ENCODE measurements at places on chromosomes 1 and 21.

- no peak for DNase-seq
Observed at GRCh38 chr1:46003315-46003714, 129.1 kb downstream of the PIK3R3 start.

- no peak for DNase-seq
Observed at GRCh38 chr1:48250572-48250971, 28.1 kb downstream of the SLC5A9 start.

GRCh38 chr1:21295002-21295401 lies 4.7 kb upstream of the ECE1 start:
- DNase-seq = no peak

- no peak for DNase-seq
Observed at GRCh38 chr1:205676002-205676401, 4.3 kb downstream of the SLC45A3 start.

DNA sequence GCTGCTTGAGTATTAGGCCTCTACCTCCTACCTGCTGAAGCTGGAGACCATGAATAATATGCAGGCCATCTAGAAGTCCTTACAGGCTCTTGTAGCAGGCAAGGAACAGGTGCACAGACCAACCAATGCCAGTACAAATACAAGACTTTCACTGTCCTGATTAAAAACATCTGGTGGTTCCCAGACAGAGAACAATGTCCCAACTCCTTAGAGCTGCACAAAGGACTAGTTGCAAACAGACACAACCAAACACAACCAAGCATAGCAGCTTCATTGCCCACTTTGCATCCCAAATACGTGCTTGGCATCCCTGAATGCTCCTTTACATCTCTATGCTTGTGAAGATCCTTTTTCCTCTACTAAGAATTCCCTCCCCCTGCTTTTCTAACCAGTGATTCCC lies 98.1 kb upstream of the CXADR start:
- no peak for DNase-seq

DNA sequence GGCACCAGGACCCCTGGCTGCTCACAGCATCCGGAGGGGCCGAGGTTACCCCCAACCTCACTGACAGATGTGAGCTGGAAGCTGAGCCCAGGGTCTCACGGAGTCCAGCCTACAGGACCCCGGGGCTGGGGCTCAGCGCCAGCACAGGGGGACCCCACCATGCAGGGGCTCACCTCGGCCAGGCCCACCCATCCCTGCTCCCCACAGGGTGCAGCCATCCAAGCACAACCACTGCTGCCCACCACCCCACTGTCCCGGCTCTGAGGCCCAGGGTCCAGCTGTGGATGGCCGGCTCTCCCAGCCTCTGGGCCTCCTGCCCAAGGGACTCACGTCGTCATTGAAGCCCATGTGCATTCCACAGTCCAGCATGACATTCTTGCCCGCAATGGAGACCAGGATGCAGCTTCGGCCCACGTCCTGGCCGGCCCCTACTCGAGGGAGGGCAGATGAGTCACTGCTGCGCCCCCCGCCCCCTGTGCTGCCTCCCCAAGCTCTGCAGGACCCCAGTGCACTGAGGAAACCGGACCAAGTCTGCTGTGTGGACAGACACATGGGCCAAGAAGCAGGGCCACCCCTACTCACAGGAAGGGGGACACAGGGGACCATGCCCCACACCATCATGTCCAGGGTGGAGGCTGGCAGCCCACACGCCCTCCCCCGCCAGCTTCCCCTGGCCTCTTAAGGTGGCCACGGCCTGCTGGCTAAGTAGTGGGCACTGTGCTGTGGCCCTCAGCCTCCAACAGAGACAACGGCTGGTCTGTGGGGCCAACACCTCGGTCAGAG lies 3.6 kb downstream of the INTS11 start:
- DNase-seq = no peak

- DNase-seq = no peak
Observed at GRCh38 chr1:54463259-54464030, 57.3 kb upstream of the SSBP3 start.

GRCh38 chr1:235017191-235017590 lies 111.4 kb downstream of the TOMM20 start:
- DNase-seq = no peak

DNA sequence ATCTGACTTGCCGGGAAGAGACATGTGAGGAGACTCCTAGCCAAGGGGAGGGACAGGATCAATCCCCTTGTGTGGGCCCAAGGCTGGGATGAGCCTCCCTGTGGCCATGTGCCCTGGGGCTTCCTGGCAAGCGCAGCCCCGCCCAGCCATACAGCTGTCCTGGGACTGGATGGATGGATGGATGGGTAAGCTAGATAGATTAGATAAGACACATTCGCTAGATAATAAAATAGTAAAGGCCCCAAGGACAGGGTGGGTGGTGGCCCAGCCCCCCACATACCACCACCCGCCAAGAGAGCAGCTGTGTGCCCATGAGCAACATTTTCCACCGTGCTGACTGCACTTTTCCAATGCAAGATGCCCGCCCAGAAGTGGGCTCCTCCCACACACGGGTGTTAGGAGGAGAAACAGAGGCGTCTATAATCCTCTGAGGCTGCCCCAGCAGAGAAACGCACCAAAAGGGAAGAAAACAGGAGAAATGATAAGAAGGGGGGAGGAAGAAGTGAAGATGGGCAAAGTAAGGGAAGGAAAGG lies 25.1 kb downstream of the ZBTB17 start:
- no peak for DNase-seq

- DNase-seq = no peak
Observed at GRCh38 chr1:234311414-234311813, 61.8 kb upstream of the COA6 start.

GRCh38 chr1:54163051-54163450 lies 10.3 kb upstream of the CDCP2 start:
- no peak for DNase-seq

GRCh38 chr1:151494741-151495281 lies 16.4 kb upstream of the CGN start:
- DNase-seq = no peak

Data from DND-41 (cell line).